ENCODE measurements at places on chromosomes 4 and X.

DNA sequence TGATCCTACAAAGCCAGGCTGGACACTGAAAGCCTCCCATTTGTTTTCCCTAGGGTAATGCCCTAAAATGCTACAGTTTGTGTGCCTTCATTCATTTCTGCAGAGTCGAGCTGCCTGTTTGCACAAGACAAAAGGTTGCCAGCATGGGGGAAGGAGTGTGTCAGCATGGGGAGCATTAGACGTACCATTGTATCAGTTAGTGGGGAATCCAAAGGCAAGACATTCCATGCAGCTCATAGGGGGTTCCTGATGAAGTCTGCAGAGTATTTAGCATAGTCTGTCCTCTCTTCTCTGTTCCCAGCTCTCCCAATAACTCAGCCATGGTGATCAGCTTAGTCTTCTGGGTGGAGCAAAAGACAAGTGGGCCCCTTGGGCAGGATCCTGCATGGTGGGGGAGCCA is 276.9 kb upstream of the PCDH7 start:
- DNase-seq = no peak

GRCh38 chr4:2725380-2725779 is 30.8 kb downstream of the TNIP2 start:
- DNase-seq = no peak

GRCh38 chr4:182918791-182919302 is 1.7 kb upstream of the DCTD start:
- no peak for DNase-seq

DNA sequence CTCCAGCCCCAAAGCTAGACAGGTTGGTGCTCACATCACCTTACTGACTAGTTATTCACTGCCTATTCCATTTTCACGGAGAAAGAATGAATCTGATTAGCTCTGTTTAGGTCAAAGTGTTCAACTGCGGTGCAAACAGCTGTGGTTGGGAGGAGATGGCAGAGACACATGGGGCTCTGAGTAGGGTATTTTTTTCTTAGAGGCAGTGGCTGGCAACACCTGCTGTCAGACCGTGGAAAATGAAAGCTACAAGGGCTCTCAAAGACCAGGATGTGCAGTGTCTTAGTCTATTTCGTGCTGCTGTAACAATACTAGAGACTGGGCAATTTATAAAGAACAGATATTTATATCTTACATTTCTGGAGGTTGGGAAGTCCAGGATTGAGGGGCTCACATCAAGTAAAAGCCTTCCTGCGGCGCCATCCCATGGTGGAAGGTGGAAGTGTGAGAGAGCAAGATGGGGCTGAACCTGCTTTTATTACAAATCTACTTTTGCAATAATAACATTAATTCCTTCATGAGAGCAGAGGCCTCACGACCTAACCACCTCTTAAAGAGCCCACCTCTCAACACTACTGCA is 10.6 kb downstream of the NYX start:
- DNase-seq = no peak

- peak; percentile 24 for DNase-seq
Measured at GRCh38 chr4:86481440-86481839, 112.7 kb upstream of the PTPN13 start.

DNA sequence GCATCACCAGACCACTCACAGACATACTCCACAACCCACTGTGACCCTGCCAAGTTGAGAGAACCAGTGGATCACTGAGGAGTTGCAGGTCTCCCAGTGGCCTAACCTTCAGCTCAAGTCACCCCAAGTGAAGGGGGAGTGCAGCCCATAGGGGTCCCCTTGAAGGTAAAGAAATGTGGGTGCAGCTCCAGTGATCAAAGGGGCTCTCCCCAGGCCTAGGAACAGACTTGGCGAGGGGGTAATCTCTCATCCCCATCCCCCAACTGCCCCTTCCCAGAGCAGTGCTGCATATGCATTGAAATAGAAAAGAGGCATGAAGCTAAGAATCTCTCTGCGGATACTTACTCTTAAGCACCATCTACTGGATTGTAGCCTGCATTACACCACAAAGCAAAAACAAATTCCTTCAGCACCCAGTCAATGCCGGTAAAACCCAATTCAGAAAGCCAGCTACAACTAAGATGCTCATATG is 27.0 kb downstream of the MAGEE1 start:
- peak; percentile 9 for DNase-seq

- DNase-seq = no peak
Measured at GRCh38 chr4:16729336-16729735, 169.1 kb downstream of the LDB2 start.

GRCh38 chrX:107272431-107272921 is 66.1 kb downstream of the DNAAF6 start:
- no peak for DNase-seq

Data from pons (tissue), 1 donor.